Activated CD4-positive, alpha-beta T cell treated with anti-CD3 and anti-CD28 coated beads for 48 hours (primary cell): ENCODE measurements at places on chromosomes 5 and 9.

DNA sequence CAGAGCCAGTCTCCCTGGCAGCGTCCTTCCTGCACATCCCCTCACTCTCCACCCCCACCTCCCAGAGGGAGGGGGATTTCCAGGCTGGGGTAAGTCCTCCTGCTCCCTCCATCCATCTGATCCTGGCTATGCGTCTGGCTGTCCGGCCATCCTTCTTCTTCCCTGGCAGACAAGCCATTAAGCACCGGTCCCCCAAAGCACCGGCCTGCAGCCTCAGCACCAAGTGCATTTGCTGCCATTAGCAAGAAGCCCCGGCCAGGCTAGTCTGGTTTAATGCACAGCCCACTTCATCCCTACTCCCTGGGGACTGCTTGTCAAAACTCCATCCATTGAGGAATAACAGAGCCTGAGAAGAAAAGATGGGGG, 208.7 kb upstream of the IER5L start:
- DNase-seq: no peak

GRCh38 chr9:72554221-72554641, 32.8 kb downstream of the TMC1 start:
- no peak for DNase-seq

- no peak for DNase-seq
Observed at GRCh38 chr9:114606068-114606467, 5.0 kb upstream of the TMEM268 start.

DNA sequence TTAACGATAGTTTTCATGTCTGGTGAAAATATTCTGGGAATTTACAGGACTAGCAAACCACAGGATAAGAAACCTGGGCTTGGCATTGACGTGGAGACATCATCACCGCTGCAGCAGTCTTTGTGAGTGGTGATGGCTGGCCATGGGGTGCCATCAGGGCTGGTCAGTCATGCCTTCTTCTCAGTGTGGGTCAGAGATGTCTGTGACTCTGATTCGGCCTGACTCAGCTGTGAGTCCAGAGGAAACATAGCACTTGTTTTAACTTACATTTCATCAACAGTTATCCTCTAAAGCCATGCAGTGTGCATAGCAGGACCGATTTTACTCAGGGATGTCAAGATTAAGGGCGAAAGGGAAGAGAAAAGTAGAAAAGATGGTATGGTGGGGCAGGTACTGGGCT, 33.2 kb upstream of the CYFIP2 start:
- no peak for DNase-seq

GRCh38 chr5:135706474-135706873, 127.7 kb upstream of the CXCL14 start:
- no peak for DNase-seq

DNA sequence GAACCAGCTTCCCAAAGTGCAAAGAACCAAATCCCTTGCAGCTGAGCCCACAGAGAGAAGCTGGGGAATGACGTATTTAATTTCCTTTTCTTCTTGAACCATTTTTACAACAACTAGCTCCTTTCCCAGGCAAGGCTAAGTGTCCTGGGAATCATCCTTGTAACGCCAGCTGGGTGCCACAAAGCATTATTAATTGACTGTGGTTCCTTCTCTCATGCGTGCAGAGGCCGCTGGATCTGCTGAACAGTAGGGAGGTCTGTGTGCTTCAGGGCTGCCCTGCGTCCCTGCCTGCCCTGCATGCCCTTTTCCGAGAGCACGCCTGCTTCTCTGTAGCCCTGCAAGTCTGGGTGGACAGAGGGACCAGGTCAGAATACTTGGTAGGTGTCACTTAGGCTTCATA, 124.1 kb upstream of the OTULINL start:
- no peak for DNase-seq

DNA sequence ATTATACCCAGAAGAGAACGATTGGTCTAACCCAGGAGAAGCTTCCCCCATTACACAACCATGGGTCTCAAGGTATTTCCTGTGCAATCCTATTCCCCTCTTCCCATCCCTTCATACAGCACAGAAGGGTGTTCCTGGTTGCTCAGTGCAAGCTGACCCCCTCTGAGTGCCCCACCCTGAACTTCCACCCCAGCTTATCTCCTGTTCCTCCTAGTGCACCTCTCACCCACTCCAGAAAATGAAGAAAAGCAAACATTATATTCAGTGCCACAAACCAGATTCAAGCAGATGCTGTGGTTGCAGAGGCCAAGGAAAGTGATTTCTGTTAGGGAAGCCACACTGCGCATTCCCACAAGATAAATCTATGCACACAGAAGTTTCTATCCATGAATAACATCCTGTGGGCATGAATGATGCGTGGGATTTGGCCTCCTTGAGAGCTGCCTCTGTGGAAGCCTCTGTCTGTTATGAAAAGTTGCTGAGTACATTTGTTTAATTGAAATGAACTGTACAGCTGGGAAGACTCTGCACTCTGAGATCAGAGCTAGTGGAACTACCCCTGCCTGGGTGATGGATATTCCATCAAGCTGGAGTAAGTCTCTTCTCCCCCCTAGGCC, 2.2 kb upstream of the OR2S2 start:
- no peak for DNase-seq

DNA sequence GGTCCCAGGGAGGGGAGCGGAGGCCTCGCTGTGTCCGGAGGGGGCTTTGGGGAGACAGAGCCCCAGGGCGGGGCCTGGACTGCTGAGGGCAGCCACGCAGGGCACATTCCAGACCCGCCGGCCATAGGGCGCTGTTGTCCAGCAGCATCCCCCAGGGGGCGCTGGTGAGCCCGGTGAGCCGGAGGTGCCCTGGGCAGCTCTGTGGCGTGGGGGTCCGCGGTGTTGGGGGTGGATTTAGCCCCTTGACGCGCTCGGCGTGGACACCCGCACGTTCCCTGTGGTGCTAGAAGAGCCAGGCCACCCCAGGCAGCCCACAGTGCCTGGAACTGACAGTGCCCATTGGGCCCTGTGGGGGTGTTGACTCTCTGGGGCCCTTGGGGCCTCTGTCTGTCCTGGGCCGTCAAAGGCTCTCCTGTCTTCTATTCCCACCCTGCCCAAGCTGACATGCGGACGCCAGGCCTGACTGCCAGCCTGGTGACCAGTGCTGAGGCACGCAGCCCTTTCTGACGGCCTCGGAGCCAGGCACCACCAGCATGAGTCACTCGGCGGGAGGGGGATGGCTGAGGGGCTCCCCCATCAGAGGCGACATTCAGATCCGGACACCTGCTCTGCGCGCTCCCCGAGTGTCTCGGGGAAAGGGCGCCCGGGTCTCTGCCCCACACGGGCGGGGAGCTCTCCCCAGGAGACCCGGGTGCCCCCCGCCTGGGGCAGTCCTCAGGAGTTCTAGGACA, 23.9 kb downstream of the TPPP start:
- peak; percentile 51 for DNase-seq

GRCh38 chr9:127974769-127975261, 6.0 kb downstream of the EEIG1 start:
- DNase-seq: no peak

DNA sequence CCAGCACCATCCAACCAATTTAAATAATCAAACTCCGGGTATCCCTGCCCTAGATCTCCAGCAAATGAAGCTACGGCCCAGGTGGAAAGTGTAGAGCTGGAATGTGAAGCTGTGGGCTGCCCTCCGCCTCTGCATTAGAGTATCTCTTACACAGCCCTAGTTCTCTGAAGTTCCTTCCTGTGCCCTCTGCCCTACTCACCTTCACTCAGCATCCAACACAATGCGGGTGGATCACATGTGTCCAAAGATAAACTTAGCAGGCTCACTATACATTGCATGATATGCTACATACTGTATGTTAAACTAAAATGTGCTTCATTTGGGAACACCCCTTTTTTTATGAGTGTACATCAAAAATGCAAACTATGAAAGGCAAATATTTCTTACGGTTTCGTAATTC, 70.0 kb upstream of the RAD23B start:
- no peak for DNase-seq

GRCh38 chr9:107221321-107221720, 61.8 kb upstream of the RAD23B start:
- no peak for DNase-seq

DNA sequence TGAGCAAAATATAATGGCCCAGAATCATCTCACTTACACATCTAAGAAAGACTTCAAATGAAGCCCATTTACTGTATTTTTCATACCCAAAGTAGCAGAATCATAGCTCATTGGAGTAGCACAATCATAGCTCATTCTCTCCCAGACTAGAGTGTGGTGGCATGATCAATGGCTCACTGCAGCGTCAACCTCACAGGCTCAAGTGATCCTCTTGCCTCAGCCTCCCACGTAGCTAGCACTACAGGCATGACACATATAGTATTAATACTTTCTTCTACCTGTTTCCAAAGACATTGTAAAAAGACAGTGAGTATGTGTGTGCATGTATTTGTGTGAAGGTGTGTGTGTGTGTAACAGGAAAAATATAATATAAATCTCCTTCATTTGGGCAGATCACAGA, 1247.9 kb upstream of the ACO1 start:
- DNase-seq: no peak

- no peak for DNase-seq
Observed at GRCh38 chr9:71249729-71250317, 128.4 kb upstream of the TRPM3 start.

- no peak for DNase-seq
Observed at GRCh38 chr5:17089001-17089400, 128.4 kb upstream of the BASP1 start.

DNA sequence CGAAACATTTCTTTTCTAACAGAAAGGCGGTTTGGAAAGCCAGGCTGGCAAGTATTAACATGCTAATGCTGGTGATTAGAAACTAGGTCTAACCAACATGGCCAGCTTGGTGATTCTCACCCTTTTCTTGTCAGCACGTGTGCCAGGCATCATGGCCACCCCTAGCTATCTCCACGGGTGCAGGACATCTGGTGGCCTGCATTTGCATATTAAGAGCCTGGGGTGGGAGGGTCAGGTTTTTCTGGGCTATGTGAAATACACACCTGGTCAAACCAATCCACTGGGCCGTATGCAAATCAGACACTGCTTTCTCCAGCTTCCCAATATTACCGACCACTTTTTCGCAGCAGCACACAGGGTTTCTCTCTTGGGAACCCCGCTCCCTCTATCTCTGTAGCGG, 612.1 kb downstream of the PTPRD start:
- DNase-seq: no peak

DNA sequence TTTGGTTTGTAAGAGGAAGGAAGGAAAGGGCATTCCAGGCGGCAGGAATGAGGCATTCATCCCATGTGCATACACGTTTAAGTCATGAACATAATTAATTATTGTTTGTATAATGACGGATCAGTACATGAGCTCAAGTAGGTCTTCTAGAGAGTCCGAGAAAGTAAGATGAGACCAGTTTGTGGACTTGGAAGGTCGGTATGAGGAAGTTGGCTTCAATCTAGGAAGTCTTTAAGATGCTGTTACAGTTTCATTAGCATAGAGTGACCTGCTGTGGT, 2.1 kb downstream of the GTF3C4 start:
- DNase-seq: no peak

GRCh38 chr5:7018198-7018597, 305.0 kb downstream of the TENT4A start:
- DNase-seq: no peak

- DNase-seq: no peak
Observed at GRCh38 chr9:99352826-99353225, 130.7 kb downstream of the SEC61B start.

DNA sequence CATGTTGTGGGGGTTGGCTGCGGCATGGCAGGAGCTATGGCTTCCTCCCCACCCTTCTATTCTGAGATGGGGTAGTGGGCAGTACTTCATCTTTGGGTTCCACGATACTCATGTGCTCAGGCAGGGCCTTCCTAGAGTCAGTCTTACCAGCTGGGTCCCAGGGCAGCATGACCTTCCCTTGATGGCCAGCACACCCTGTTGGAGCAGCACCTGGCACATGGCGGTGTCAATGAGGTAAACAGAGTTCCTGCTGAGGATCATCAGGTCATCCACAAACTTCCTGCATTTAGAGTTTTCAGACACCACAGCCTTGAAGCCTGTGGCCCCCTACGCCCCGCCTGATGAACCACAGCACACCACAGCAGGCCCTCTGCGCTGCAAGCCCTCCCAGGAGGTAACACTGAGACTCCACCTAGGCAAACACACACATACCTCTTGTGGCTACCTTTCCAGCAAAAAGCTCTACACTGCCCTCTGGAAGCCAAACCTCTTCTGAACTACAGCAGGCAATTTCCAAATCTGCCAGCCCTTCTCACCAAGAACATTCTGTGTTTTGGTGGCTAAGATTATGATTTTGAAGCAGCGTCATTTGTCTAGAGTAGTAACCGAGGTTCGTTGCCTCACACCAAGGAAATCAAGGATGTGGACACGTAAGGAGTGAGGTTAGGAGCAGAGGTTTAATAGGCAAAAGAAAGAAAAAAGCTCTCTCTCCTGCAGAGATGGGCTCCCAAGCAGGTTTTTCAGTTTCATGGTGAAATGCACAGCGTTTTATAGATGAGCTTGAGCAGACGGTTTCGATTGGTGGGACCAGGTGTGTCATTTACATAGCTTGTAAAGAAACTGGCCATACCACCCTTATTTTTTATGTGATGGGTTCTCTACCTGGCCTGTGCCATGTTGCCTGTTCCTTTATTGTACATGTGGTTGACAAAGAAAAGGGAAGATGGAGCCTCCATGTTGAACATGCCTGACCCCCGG, 20.3 kb upstream of the TMEM174 start:
- no peak for DNase-seq

GRCh38 chr9:38229504-38230155, 160.6 kb upstream of the SHB start:
- DNase-seq: no peak

- no peak for DNase-seq
Observed at GRCh38 chr9:14030375-14031059, 283.4 kb downstream of the NFIB start.

DNA sequence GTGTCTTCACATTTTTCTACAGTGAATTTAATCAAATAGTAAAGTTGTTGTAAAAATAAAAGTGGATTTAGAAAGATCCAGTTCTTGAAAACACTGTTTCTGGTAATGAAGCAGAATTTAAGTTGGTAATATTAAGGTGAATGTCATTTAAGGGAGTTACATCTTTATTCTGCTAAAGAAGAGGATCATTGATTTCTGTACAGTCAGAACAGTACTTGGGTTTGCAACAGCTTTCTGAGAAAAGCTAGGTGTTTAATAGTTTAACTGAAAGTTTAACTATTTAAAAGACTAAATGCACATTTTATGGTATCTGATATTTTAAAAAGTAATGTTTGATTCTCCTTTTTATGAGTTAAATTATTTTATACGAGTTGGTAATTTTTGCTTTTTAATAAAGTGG, 60.4 kb downstream of the MTAP start:
- DNase-seq: no peak

GRCh38 chr9:129394061-129394885, 216.2 kb upstream of the IER5L start:
- no peak for DNase-seq

GRCh38 chr5:139975306-139975705, 67.8 kb downstream of the NRG2 start:
- DNase-seq: no peak

GRCh38 chr9:94985649-94986048, 259.1 kb downstream of the AOPEP start:
- DNase-seq: no peak

GRCh38 chr9:114735704-114736103, 53.7 kb upstream of the TEX48 start:
- DNase-seq: no peak

GRCh38 chr9:87729246-87729645, 3.3 kb downstream of the CTSL start:
- DNase-seq: no peak

GRCh38 chr5:168311061-168311566, 19.7 kb downstream of the WWC1 start:
- DNase-seq: no peak
